ENCODE measurements at places on chromosomes 7 and 10. TPM values are rescaled to one million over a fixed set of nuclear protein-coding genes. Genes with fewer than 3 reads are reported as not detected.

The DYNC1I1 gene
- 0.54 TPM for total RNA-seq

The VSTM2A gene
- total RNA-seq, result not detected

The CHCHD1 gene
- 54.9 TPM for total RNA-seq

The NUTM2E gene
- 0.20 TPM for total RNA-seq

The CYP3A5 gene
- total RNA-seq, result 0.96 TPM

The SLC13A1 gene
- total RNA-seq, result 0.04 TPM

The GIMAP7 gene
- 0.42 TPM for total RNA-seq

The PTPRZ1 gene
- 0.04 TPM for total RNA-seq

The NKX1-2 gene
- total RNA-seq, result 0.04 TPM

The TEX47 gene
- total RNA-seq, result not detected

The GTPBP4 gene
- 113 TPM for total RNA-seq

The CEP55 gene
- total RNA-seq, result 15.8 TPM

The PTF1A gene
- total RNA-seq, result not detected

The CYP2C18 gene
- not detected for total RNA-seq

The PPP1R17 gene
- not detected for total RNA-seq

The OR2A5 gene
- total RNA-seq, result not detected

The ZNF365 gene
- not detected for total RNA-seq

The TMEM60 gene
- total RNA-seq, result 23.6 TPM

The NCF1 gene
- 0.29 TPM for total RNA-seq

The CRYGN gene
- total RNA-seq, result not detected

The ASB4 gene
- not detected for total RNA-seq

The TBX20 gene
- total RNA-seq, result not detected

The DLD gene
- total RNA-seq, result 201 TPM

The AZGP1 gene
- 0.53 TPM for total RNA-seq

The ZCCHC24 gene
- 11.0 TPM for total RNA-seq

The CASP7 gene
- 9.0 TPM for total RNA-seq

The LRRN3 gene
- 0.35 TPM for total RNA-seq

All from K562 (cell line).